ENCODE measurements at places on chromosomes 7 and 10.

DNA sequence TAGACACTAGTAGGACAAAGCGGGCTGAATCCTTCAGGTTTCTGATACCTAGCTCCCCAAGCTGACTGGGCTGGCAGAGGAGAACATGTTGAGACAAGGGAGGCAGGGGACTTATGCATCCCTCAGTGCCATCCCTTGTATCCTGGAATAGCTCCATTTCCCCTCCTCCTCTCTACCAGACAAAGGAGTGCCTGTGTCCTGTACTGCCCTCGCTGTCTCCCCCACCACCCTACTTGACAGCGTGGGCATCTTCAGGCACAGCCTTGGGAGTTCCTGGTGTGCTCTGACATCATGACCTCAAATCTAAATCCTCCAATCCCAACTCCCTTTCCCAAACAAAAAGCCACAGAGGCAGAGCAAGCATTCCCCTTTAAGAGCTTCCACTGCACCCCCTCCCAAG is 9.0 kb downstream of the SFXN3 start:
- no peak for DNase-seq

- no peak for DNase-seq
Observed at GRCh38 chr7:135938563-135938962, 38.6 kb downstream of the MTPN start.

- no peak for DNase-seq
Observed at GRCh38 chr10:131811630-131812403, 89.0 kb upstream of the PPP2R2D start.

DNA sequence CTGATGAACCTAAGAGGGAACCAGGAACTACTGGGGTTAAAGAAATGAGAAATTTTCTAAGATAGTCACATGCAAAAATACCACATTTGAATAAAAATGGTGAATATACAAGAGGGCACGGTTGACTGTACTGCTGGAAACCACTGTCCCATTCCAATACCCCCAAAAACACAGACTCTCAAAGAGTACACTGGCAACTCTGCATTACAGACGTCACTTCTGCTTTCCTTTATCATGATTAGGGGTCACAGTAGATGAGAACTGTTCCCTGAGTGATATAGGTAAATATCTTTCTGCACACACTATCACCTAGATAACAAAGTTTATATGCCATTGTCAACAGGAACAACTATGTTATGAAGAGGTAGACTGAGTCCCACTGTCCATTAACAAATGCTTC is 69.5 kb downstream of the RAPGEF5 start:
- no peak for DNase-seq

DNA sequence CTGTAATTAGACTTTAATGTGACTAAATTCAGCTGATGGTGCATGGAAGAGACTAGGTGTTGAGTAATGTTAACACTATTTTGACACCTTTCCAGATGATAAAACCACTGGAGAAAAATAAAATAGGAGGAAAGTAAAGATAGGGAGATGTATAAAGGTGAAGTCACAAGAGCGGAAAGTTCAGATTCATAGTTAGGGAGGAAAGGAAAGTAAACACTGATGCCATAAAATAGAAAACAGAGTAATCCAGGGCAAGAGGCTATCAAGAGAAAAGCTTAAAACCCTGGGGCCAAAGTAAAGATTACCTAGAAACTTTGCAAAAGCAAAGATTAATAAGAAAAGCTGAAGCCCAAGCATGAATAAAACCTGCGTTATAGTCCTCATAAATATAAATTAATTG is 62.8 kb downstream of the RAB11FIP2 start:
- no peak for DNase-seq

DNA sequence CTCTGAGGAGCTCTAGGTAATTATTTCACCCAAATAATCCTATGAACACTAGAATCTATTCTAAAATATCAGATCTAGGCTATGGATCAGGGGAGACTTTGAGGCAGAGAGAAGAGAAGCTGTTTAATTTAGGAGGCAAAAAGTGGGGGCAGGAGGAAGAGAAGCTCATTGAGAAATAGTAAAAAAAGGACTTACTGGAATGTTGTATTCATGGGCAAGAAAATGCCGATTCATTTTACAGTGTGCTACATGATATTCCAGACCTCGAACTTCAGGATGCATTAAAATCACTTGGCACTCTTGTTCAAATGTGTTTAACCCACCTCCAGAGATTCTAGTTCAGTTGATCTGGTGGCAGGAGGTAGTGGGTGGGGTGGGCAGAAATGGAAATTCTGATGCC is 109.5 kb upstream of the ITGB1 start:
- peak; percentile 8 for DNase-seq

- DNase-seq: no peak
Observed at GRCh38 chr10:86298501-86299001, 68.0 kb downstream of the GRID1 start.

DNA sequence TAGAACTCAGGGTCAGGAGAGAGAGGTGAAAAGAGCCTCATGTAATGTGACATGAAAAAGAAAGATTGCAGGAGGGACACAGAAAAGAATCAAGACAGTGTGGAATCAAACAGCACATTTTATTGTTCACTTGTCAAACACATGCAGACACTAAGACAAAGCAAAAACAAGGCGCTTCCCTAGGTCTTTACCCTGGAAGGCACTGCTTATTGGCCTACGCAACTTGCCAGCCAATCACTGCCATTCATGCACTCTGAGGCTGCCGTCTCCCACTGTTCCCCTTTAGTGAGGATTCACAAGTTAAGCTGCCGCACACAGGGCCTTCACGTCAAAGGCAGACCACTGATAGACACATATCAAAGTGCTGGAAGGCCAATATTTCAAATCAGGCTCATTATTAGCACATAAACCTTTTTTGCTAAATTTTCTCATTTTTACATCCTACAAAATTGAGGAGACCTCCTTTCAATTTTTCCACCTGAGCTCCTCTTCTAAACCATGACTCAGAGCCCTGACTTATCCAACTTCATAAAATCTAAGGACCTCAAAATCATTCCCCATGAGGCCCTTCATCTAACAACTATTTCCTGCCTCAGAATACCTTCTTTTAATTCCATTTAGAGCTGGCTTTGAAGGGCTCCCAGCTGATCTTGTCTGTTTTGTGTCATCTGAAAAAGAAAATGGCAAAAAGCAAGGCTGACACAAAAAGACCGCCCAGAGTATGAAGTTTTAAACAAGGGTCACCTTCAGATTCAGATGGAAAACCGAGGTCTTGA is 149.4 kb downstream of the CHCHD3 start:
- DNase-seq: no peak

DNA sequence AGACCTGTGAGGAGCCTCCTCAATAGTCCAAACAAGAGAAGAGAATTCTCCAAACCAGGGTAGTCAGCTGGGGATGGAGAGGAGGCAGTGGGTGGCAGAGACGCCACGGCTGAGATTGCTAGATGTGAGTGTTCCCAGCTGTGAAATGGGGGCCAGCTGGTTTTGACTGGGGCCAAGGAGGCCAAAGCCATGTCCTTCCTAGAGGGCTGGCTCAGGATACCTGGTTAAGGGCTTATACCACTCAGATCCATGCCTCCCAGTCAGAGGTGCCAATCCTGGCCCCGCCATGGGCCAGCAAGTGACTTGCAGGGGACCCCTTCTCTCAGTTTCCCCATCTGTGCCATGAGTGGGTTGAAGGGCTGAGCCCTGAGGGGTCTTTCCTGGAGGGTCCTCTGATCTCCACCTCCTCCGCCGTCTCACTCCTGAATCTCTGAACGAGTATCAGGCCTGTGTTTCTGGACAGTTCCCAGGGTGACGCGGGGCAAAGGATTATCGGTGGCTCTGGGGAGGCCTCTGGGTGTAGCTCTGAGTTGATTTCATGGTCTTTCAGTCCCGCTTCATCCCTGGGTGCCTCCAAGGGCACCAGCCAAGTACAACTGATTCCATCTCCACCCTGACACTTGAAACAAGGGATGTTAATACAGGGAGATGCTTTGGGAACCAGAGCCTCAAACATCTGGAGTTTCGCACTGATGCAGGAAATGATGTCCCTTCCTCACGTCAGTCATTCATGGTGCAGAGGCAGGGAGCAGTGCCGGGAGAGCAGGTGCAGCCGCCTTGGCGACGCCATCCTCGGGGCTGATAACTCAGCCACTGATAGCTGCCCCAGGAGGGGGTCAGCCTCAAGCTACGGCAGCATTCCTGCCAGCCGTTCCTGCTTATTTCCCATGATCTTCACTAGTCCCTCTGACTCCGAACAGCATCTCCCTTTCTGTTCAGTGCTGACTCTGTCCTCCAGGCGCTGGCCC is 126.7 kb downstream of the RGS10 start:
- no peak for DNase-seq

DNA sequence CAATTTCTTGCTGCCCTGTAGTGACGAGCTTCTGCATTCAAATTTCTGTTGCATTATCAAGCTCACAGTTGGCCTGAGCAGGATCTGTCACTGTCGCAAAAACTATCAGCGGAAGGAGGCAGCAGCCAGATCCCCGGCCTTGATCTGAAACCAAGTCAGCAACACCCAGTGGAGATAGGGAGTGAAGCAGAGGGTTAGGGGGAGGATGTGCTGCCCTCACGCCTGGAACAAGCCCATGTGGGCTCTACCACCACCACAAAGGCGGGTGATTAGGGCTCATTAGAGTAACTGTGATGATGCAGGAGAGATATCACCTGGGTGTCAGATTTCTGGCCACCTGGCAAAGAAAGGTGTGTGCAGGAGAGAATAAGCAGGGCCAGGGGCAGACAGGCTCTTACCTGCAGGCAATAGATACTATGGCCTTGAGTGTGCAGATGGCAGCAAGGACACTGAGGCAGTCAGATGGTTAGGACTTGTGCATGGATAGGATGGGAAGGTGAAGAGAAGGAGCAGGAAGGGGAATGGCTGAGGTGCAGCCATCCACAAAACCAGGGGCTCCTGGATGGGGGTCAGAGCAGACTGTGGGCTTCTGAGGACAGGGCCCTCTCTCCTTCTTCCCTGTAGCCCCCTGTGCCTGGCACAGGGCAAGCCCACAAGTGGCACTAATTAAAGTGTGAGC is 417.3 kb downstream of the RPS24 start:
- DNase-seq: no peak

DNA sequence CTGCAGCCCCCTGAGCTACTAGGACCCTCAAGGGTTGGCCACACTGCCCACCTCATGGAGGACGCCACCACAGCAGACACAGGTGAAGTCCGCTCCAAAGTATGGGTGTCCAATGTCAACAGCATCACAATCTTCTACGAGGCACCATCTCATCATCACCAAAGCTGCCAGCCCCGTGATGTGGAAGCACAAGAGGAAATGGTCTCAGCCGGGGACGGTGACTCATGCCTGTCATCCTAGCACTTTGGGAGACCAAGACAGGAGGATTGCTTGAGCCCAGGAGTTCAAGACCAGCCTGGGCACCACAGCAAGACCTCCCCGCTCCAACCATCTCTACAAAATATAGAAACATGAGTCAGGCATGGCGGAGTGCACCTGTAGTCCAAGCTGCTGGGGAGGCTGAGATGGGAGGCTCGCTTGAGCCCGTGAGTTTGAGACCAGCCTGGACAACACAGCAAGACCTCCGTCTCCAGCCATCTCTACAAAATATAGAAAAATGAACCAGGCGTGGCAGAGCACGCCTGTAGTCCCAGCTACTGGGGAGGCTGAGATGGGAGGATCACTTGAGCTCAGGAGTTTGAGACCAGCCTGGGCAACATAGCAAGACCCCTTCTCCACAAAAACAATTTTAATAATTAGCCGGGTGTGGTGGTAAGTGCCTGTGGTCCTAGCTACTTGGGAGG is 48.8 kb upstream of the MYL10 start:
- no peak for DNase-seq

- DNase-seq: no peak
Observed at GRCh38 chr7:5177060-5177459, 13.0 kb upstream of the WIPI2 start.

DNA sequence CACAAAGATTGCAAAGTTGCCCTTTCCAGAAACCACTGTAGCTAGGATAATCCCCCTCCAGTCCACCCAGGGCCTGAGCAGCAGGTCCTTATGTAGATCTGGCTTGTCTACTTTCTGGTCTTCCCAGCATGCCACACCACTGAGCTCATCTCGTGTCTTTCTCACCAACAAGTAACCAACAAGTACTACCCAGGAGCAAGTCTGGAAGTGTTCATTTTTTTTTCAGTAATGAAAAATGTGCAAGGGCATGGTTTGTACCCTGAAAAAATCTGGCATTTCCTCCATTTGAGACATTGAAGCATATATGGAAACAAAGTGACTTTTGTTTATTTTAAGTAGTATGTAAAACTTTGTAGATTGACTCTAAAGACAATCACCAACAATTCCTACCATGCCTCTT is 120.8 kb downstream of the INHBA start:
- DNase-seq: no peak

All from stimulated activated CD4-positive, alpha-beta T cell treated with anti-CD3 and anti-CD28 coated beads, Interleukin-4, amount 100 ng/mL, for 4 hours (primary cell).